ENCODE measurements at places on chromosomes 7 and 10.

DNA sequence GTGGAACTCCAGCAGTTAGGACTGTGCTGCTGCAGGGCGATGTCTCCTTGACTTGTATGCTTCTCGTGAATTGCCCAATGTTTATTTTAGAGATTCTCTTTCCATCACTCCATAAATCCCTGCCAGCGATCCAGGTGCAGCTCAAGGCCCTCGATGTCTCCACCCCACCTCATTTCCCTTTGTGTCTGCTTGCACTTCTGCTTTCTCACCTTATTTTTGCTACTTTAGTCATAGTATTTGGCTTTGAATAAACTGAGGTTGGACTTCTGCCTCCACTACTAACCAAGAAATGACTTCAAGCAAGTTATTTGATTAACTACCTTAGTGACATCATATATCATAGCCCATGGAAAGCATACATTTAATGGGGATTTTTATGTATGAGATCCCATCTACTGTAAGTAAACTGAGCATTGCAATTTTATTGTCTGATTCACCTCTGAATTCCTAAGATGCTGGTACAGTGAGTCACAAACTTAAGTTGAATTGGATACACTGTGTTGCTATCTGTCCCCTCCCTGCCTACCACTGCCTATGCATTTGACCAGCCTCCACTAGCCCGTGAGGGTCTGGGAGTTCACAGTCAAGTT is 255.8 kb downstream of the ABCA13 start:
- DNase-seq, result no peak

GRCh38 chr7:19107356-19108146 is 9.9 kb downstream of the TWIST1 start:
- DNase-seq, result no peak

- no peak for DNase-seq
These were observed 76.9 kb downstream of the LRMDA start for GRCh38 chr10:75508239-75508813.

GRCh38 chr7:110541962-110542361 is 549.0 kb upstream of the LRRN3 start:
- DNase-seq, result no peak

GRCh38 chr7:70647801-70648498 is 484.0 kb upstream of the GALNT17 start:
- DNase-seq, result peak; percentile 56

GRCh38 chr10:1358860-1359625 is 302.9 kb downstream of the WDR37 start:
- no peak for DNase-seq

GRCh38 chr7:128014811-128015210 is 16.4 kb downstream of the LRRC4 start:
- no peak for DNase-seq

DNA sequence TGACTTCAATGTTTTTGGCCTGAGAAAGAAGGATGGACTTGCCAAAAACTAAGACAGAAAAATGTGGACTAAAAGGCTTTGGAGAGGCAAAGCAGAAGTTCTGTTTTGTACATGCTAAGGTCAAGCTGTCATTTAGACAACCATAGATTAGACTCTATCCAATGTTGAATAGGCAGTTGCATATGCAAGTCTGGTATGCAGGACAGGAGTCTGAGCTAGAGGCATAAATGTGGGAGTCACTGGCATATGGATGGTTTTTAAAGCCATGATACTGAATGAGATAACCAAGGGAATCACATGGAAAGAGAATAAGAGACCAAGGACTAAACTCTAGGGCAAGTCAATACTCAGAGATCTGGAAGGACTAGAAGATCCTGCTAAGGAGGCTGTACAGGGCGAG is 164.1 kb downstream of the LSM5 start:
- no peak for DNase-seq

DNA sequence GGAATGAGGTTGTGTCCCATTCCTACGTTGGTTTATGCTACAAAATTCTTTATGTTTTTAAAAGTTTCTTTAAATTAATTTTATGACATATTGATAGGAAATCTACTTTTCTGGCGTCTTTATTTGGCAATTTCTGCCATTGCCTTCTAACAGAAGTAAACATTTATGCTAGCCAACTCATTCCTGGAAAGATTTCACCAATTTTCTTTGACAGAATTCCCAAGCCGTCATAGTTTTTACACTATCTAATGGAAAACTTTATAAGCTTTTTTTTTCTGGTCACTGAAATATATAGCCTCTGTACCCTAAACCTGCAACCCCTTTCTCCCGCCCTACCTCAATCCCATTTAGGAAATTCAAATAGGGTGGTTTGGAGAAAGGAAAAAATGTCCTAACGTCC is 6.1 kb upstream of the TCAF1 start:
- no peak for DNase-seq

GRCh38 chr10:114523876-114524275 is 119.6 kb upstream of the AFAP1L2 start:
- DNase-seq, result no peak

DNA sequence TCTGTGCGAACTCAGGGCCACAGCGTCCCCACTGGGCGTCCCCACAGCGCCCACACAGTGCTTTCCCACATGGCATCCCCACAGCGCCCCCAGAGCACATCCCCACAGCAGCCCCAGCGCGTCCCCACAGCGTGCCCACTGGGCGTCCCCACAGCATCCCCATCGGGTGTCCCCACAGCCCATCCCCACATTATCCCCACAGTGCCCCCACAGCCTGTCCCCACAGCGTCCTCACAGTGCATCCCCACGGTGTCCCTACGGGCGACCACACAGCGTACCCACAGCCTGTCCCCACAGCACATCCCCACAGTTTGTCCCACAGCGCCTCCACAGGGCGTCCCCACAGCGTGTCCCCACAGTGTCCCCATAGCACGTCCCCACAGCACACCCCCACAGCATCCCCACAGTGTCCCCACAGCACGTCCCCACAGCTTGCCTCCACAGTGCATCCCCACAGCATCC is 131.6 kb downstream of the ACTR3B start:
- no peak for DNase-seq

- DNase-seq, result no peak
These were observed 13.5 kb downstream of the ATP5MK start for GRCh38 chr10:103382769-103383168.

- DNase-seq, result no peak
These were observed 57.5 kb downstream of the HDAC9 start for GRCh38 chr7:18552943-18553604.

- no peak for DNase-seq
These were observed 94.4 kb upstream of the SEMA3C start for GRCh38 chr7:81013083-81013817.

- DNase-seq, result no peak
These were observed 33.8 kb upstream of the PRLHR start for GRCh38 chr10:118629211-118629610.

GRCh38 chr7:17690030-17690429 is 250.3 kb downstream of the SNX13 start:
- DNase-seq, result no peak

GRCh38 chr10:1957057-1957456 is 219.7 kb upstream of the ADARB2 start:
- DNase-seq, result no peak

All from stimulated activated CD4-positive, alpha-beta T cell treated with anti-CD3 and anti-CD28 coated beads, Interleukin-1b, Interleukin-23, amount 100 ng/mL, for 4 hours (primary cell).